ENCODE measurements at places on chromosomes 11 and 22.

- DNase-seq: peak; percentile 9
Observed at GRCh38 chr22:19527861-19528417, 3.7 kb upstream of the CLDN5 start.

DNA sequence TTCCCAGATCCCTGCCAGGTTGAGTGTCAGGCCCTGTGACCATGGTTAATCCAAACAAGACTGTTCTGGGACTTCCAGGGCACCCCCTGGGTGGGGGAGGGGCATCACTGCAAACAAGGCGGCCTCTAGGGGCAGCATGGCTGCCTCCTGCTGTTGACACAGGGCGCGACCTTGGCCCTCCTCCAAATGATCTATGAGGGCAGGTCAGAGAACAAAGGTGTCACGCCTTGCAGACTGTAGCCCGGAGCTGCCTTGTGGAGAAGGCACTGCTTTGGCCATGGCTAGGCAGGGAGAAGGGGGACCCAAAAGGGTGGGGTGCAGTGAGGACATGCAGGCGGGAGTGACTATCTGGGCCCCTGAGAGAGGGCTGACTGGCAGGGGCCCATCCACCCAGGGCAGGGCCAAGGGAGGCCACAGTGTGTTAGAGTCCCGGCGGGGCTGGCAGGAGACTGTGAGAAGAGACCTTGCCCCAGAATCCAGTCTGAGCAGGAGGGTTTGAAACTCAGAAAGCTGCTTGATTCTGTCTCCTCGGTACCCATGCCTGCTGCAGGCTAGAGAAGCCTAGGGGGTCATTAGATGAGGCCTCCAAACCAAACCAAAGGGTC is 35.6 kb downstream of the KCNC1 start:
- DNase-seq: no peak

DNA sequence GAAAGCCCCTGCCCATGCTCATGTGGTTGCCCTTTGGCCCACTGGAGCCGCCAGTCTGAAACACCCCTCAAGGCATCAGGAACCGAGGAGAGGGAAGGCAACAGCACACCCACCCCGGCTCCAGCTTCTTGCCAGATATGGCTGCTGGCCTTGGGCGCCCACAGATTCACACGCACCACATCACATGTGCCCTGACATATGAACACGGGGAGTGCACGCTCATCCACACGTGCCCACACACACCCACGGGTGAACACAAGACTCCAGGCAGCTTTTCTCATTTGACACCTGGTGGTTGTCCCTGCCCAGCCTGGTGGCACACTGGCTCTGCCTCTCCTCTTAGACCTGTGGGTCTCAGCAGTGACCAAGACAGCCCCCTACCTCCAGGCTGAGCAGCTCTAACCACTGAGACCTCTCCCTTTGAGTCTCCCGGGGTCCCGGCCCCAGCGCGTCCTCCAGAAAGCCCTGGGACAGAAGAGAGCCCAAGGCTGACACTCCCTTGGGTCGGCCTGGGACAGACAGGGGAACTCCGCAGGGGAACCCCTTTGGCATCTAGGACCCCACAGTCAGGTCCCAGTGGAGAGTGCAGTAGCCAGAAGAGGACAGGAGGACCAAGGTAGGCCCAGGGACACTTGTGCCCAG is 2.7 kb upstream of the MAPK12 start:
- no peak for DNase-seq

DNA sequence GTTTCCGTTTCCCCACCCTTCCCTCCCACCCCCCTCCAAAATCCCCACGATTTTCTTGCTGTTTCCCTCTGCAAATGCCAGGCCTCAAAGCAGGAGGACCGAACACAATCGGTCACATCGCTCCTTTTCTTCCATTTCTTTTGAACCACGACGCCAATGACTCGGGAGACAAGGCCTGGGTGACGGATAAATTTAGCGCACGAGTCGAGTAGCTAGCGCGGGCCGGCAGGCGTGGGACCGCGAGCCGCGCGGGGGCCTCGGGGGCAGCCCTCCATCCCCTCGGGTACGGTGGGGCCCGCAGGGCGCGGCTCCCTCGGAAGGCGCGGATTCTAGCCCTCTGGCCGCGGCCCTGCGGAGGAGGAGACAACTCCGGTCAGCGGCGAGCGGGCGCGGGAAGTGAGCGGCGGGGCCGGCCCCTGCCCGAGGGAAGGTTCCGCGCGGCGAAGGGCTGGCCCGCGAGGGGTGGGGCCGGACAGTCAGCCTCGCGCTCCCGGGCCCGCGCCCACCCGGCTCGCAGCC is 414 bp downstream of the JOSD1 start:
- no peak for DNase-seq

- no peak for DNase-seq
Observed at GRCh38 chr22:46591930-46592329, 28.3 kb upstream of the GRAMD4 start.

DNA sequence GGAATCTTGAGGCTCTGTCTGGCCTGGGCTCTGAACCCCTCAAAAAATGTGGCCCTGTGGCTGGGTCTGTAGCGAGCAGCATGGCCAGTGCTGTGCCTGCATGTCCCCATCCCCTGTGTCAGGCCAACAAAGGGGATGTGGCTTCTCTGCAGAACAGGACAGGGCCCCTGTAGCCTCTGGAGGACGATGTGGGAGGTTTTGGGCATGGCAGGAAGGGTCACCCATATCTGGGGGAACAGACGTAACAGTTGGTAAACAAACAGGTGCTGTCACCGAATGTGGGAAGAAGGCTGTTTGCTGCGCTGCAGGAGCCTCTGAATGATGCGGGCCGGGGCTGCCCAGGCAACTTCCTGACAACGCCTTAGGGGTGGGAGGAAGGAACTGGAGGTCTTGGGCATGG is 35.0 kb downstream of the LRP5 start:
- no peak for DNase-seq

- DNase-seq: no peak
Observed at GRCh38 chr11:134517115-134517514, 105.1 kb upstream of the B3GAT1 start.

- no peak for DNase-seq
Observed at GRCh38 chr11:130023204-130023603, 20.6 kb upstream of the PRDM10 start.

DNA sequence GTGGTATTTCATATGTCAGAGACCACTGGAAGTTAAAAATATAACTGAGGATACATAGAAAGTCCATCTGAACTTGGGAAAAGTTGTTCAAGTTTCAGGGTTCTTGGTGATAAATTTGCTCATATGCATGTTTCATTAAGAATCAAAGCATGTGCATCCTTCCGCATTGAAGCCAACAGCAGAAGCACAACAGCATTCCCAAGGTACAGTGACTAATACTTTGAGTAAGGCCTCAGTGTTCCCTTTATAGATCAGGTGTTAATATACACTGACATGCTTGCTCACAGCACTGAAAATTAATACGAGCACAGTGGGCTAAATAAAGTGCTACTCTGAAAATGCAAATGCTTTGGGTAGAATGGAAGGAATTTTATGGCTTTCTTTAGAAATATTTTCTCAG is 691.1 kb downstream of the METTL15 start:
- no peak for DNase-seq

DNA sequence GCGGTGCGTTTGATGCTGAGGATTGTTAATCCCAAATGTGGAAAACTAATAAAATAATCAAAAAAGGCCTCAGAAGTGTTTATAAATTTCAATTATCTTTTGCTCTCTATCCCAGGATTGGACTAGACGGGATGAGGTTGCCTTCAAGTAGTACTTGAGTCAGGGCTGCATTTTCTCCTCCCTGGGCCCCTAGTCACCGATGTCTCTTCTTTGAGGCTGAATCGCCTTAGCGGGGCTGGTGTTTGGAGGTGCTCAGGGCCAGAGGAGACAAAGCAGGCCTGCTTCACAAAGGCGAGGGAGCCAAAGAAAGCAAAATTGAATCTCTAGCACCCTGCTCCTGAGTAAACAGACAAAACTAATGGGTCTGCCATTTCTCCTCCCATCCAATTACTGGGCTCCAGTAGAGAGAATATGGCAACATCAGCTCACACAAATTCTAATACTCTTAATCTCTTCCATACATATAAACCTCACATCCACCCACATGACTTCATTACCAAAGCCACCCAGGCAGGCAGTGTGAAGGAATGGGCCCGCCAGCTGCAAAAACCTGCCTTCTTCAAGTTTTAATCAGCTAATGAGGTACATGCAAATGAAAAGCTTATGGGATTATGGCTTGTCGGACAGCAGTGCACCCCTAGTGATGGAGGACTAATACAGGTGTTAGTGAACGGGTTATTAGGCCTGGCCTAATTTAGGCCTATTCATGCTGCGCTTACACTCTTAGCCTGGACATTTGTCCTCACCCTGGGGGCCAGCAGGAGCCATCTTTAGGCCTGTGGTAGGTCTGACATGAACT is 52.7 kb upstream of the HTATIP2 start:
- DNase-seq: no peak

All from HEK293T (cell line).